ENCODE measurements at places on chromosomes 3 and 15.

GRCh38 chr3:71300951-71301393 lies 282.6 kb downstream of the FOXP1 start:
- DNase-seq, result no peak

GRCh38 chr3:63976161-63976871 lies 47.0 kb downstream of the PSMD6 start:
- no peak for DNase-seq

DNA sequence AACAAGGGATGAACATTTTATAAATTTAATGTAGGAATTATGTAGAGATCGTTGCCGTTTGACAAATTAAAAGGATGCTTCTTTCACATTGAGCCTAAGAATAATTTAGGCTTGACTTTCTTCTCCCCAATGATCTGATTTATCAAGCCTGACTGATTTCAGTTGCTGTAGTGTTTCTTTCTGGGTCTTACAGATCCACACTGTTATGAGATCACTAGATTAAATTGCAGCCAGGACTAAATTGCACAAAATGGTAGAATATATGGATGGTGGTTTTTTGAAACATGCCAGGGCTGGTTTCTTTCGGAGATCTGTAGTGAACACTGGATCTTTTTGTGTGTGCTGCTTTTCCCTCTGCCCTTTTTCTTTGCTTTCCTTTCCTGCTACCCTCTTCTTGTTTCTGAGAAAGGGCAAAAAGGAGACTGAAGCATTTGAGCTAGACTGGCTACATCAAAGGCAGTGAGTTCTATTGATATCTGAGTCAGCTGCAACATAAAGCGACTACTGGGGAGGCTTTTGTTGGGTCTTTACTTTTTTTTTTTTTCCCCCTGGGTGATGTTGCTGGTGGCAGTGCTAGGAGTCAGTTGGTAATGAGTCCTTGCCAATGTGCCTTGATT lies 83.0 kb downstream of the AKAP13 start:
- no peak for DNase-seq

GRCh38 chr15:54820098-54820497 lies 376.6 kb downstream of the RSL24D1 start:
- DNase-seq, result no peak

- DNase-seq, result no peak
These were observed 139.8 kb downstream of the WDR76 start for GRCh38 chr15:43966646-43967045.

GRCh38 chr3:178960181-178960580 lies 111.4 kb downstream of the ZMAT3 start:
- DNase-seq, result no peak
